Peyer's patch (tissue), 4 donors: ENCODE measurements at places on chromosomes 2 and 18. TPM values are rescaled to one million over a fixed set of nuclear protein-coding genes. Genes with fewer than 3 reads are reported as not detected.

CFAP221 gene
- total RNA-seq = 3.8 TPM

TMEM247 gene
- total RNA-seq = not detected

DNA sequence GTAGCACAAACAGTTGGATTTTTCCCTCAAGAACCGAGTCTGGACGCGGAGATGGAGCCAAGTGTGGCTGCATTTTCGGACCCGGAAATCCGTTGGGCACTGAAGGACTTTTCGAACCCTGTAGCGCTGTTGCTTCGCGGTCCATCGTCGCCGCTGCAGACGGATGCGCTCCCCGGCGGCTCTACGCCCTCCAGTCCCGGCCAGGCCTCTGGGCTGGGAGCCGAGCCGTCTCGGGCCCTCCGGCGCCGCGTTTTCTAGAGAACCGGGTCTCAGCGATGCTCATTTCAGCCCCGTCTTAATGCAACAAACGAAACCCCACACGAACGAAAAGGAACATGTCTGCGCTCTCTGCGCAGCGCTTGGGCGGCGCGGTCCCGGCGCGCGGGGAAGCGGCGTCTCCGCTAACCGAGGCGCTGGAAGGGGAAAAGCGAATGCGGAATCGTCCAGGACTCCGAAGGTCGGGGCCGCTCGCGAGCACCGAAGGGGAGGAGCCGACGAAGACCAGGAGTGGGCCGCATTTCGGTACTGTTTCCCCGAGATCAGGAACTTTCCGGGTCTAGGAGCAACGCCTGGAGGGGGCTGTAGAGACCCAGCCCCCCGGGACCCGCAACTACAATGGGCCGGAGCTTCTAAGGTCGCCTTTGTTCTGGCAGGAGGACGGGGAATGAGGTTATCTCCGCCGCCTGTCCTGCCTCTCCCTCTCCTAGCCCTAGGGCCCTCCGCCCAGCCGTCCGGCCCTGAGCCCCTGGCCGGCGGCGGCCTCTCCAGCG lies 3.2 kb downstream of the EMX1 start:
- peak; percentile 14 for DNase-seq

DNA sequence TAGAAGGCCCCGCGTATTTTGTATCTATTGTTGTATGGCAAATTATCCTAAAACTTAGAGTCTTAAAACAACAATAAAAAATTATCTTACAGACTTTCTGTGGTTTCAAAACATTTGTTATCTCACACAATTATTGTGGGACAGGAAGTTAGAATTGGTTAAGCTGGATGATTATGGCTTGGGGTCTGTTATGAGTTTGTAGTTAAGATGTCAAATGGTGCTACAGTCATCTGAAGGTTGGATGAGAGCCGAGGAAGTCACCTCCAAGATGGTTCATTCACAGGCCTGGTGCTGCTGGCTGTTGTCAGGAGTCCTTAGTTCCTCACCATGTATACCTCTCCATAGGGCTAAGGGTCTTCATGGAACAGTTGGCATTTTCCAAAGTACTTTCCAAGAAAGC lies 175.6 kb upstream of the FANCL start:
- no peak for DNase-seq

GRCh38 chr2:17416884-17417391 lies 101.3 kb downstream of the RAD51AP2 start:
- no peak for DNase-seq

- peak; percentile 83 for DNase-seq
Observed at GRCh38 chr2:156331572-156332283, 793 bp downstream of the NR4A2 start.
